ENCODE measurements at places on chromosomes 16 and 17.

GRCh38 chr17:40063901-40064531 lies 1.3 kb downstream of the THRA start:
- peak overlapping the region; percentile 57 for H3K4me3 ChIP-seq
- H3K36me3 ChIP-seq: no peaks in the 10 kb centered on the region
- peaks cover 63% of the 10 kb centered on the region for H3K4me1 ChIP-seq
- H3K27me3 ChIP-seq: no peaks in the 10 kb centered on the region
- no peak for DNase-seq

DNA sequence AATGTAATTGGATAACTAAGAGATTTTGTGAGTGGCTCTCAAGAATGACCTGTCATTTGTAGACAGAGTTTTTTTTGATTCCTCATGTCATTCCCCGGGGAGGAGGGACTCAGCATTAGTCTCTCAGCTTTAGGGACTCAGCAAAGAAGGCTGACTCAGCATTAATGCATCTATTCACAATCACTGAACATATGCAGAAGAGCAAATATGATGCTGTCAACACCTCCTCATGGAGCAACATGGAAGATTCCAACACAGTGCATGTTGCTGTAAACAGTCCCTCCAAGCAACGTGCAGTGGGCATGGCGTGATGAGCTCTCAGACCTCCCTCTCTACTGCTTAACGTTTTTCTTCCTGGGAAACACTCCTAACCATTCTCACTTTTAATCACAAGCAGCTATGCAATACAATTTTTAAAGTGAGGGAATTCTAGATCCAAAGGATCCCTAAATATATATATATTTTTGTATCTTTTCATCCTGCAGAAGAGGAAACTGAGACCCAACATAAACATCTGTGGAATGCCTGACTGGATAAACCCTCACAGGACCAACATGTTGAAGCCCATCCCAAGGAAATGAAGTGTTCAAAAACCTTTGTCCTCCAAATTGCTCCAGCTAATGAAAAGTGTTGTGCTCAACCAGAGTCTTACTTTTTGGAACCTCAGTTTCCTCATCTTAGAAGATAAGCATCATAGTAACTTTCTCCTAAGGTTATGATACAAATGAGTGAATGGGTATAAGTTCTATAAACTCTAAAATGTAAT lies 38.9 kb downstream of the TMEM100 start:
- no peak overlapping the region for H3K27ac ChIP-seq
- no peak overlapping the region for H3K4me3 ChIP-seq
- H3K36me3 ChIP-seq: no peaks in the 10 kb centered on the region
- H3K4me1 ChIP-seq: no peaks in the 10 kb centered on the region
- no peak for DNase-seq

DNA sequence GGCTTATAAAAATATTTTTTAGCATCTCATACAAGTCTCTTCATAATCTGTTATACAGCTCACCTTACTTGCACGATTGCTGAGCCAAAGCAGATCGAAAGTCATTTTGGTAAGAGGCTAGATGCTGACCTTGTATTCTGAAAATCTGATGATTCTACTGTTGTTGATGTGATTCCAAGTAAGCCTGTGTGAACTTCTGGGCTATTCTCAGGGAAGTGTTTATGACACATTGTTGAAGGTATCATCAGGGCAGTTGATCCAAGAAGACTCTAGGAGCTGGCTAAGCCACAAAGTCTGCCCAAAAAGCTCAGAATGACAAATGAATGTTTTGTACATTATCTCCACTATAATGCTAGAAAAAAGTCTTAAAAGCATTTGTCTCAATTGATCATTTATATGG lies 16.0 kb downstream of the OMG start:
- H3K27ac ChIP-seq: no peak overlapping the region
- H3K36me3 ChIP-seq: no peaks in the 10 kb centered on the region
- no peaks in the 10 kb centered on the region for H3K27me3 ChIP-seq
- DNase-seq: no peak
- H3K4me3 ChIP-seq: no peak overlapping the region

- peaks cover 29% of the 10 kb centered on the region for H3K27me3 ChIP-seq
- no peaks in the 10 kb centered on the region for H3K36me3 ChIP-seq
- H3K27ac ChIP-seq: no peak overlapping the region
- H3K4me1 ChIP-seq: peaks cover 30% of the 10 kb centered on the region
- DNase-seq: no peak
Measured at GRCh38 chr17:81429821-81430551, 34.7 kb downstream of the BAHCC1 start.

DNA sequence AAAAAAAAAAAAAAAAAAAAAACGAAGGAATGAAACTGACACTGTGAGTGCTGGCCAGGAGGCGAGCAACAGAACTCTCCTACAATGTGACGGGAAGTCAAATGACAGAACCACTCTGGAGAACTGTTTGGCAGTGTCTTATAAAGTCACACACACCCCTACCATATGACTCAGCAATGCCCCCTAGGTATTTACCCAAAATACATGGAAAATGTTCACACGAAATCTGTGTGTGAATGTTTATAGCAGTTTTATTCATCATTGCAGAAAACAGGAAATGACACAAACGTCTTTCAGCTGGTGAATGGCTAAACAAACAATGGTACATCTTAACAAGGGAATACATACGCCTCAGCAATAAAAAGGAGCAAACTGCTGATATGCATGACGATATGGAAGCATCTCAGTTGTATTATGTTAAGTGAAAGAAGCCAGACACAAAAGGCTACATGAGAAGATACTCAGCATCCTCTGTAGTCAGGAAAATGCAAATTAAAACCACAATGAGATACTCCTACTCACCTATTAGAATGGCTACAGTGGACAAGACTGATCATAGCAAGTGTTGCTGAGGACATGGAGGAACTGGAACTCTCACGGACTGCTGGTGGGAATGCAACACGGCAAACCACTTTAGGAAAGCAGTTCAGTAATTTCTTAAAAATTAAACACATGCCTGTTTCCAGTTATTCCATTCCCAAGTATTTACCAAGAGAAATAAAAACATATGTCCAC lies 74.7 kb downstream of the TBC1D16 start:
- no peaks in the 10 kb centered on the region for H3K36me3 ChIP-seq
- H3K4me1 ChIP-seq: no peaks in the 10 kb centered on the region
- no peaks in the 10 kb centered on the region for H3K27me3 ChIP-seq
- no peak for DNase-seq
- H3K27ac ChIP-seq: no peak overlapping the region

DNA sequence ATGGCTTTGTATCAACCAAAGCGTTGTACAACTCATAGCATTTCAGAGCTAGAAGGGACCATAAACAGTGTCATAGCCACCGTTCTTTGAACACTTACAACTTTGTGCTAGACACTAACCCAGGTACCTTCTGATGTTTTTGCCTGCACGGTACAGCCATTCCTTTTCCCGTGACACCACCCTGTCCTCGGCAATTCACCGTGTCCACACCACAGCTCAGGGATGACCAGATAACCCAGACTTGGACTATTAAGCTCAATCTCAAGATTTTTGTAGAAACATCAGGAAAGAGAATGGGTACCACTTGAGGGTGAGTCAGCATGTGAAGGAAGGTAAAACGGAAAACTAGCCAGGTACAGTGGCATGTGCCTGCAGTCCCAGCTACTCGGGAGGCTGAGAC lies 9.8 kb upstream of the CBFB start:
- DNase-seq: no peak
- H3K4me3 ChIP-seq: no peak overlapping the region
- H3K27ac ChIP-seq: no peak overlapping the region
- H3K36me3 ChIP-seq: no peaks in the 10 kb centered on the region

GRCh38 chr16:1812732-1813163 lies 13.9 kb downstream of the HAGH start:
- H3K27me3 ChIP-seq: no peaks in the 10 kb centered on the region
- H3K4me1 ChIP-seq: no peaks in the 10 kb centered on the region
- DNase-seq: peak; percentile 57
- no peak overlapping the region for H3K4me3 ChIP-seq
- H3K36me3 ChIP-seq: peaks cover 41% of the 10 kb centered on the region

- no peaks in the 10 kb centered on the region for H3K36me3 ChIP-seq
- H3K27ac ChIP-seq: no peak overlapping the region
- no peak overlapping the region for H3K4me3 ChIP-seq
- no peaks in the 10 kb centered on the region for H3K27me3 ChIP-seq
Measured at GRCh38 chr17:14845591-14846281, 419.4 kb downstream of the PMP22 start.

DNA sequence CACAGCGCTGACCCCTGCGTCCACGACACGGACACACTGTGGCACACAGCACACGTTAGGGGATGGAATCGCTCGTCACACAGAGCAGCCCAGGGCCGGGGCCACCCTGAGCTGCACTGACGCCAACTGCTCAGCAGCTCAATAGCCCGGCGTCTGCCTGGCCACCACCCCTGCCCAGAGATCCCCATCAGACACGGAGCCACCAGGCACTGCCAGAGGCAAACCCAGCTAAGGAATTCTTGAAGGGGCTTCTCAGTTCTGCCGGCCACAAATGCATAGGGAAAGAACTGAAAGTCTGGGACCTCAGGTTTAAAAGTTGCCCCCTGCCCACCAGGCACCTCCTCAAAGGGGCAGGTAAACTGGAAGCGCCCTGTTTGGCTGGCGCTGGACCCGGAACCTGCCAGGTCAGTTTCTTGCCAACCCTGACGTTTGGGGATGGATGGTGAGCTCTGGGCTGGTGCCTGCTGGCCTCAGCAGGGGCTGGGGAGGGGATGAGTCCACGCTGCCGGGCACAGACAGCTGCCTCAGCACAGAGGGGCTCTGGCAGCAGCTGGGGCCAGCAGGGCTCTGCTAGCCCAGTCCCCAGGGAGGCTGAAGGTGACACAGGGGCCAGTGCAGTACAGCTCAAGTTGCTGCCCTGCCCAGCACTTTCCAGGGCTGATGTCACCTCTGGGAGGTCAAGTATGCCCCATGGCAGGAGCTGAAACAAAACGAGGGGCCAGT lies 33.2 kb downstream of the TIMM22 start:
- H3K4me1 ChIP-seq: no peaks in the 10 kb centered on the region
- no peaks in the 10 kb centered on the region for H3K27me3 ChIP-seq
- no peak for DNase-seq
- H3K27ac ChIP-seq: no peak overlapping the region
- peaks cover 6% of the 10 kb centered on the region for H3K36me3 ChIP-seq

GRCh38 chr17:8674344-8675305 lies 44.1 kb upstream of the MYH10 start:
- DNase-seq: no peak
- no peaks in the 10 kb centered on the region for H3K36me3 ChIP-seq
- no peak overlapping the region for H3K4me3 ChIP-seq

DNA sequence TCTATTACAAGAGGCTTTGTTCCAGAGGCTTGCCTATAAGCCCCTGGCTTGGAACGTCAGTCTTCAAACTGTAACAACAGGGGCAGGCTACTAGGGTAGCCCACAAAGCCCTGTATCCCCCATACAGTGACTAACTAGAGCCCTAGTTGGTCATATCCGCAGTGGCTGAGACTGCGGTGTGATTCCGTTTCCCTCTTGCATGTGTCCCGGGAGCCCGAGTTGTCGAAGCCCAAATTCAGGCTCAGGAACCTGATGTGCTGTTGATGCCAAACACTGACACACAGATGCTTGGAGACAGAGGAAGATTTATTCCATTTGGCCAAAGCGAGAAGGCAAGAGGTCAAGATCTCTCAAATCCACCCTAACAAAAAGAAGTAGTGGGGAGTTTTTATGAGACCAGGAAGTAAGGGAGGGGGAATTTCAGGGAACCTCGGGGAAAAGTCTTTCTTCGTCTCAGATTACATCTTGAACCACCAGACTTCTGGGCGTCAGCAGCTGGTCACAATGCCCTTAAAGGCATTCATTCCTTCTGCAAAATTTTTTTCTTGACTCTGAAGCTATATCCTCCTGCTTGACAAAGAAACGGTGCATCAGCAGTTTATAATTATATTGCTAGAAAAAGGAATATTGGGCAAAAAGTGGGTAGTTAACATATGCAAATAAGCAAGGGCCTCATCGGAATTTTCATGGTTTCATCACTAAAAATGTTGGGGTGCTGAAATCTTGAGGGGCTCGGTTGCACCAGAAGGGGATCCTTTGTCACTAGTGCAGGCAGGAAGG lies 879 bp downstream of the SLFN5 start:
- H3K4me1 ChIP-seq: peaks cover 53% of the 10 kb centered on the region
- no peaks in the 10 kb centered on the region for H3K27me3 ChIP-seq
- H3K4me3 ChIP-seq: peak overlapping the region; percentile 87
- peak; percentile 46 for DNase-seq
- H3K27ac ChIP-seq: peak overlapping the region; percentile 93

- no peaks in the 10 kb centered on the region for H3K36me3 ChIP-seq
- no peaks in the 10 kb centered on the region for H3K4me1 ChIP-seq
- no peaks in the 10 kb centered on the region for H3K27me3 ChIP-seq
- no peak for DNase-seq
- no peak overlapping the region for H3K4me3 ChIP-seq
- no peak overlapping the region for H3K27ac ChIP-seq
Measured at GRCh38 chr17:45345246-45345553, 28.4 kb upstream of the MAP3K14 start.

Measured in CD4-positive, alpha-beta memory T cell (primary cell).